G401 (cell line): ENCODE measurements at places on chromosomes 12 and 14.
A peak's percentile ranks its signal among the peaks of the same experiment; 100 is the strongest.

- no peak for DNase-seq
Observed at GRCh38 chr12:26268841-26269561, 73.6 kb downstream of the SSPN start.

DNA sequence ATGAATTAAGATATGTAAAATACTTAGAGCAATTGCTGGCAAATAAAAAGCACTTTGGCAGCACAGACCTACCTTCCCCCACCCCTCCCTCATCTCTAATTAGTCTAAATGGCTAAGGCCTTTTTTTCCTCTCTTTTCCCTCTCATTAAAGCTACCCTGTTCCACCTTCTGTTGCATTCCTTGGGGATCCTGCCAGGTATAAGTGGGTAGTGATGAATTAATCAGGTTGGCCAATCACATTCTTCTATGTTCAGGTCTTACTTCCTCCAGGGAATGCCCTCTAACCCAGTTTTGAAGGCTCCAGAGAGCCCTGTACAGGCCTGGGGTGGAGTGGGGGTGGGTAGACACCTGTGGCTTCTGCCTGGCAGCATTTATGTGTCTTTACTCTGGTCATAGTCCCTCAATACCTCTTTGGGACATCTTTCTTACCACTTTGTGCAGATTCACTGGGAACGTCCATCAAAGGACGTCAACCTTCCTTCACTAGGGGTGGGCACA lies 28.4 kb downstream of the HSPB8 start:
- DNase-seq = no peak

- no peak for DNase-seq
Observed at GRCh38 chr12:61797266-61797665, 462.9 kb upstream of the USP15 start.

GRCh38 chr12:13241833-13242488 lies 45.4 kb downstream of the EMP1 start:
- DNase-seq = no peak

DNA sequence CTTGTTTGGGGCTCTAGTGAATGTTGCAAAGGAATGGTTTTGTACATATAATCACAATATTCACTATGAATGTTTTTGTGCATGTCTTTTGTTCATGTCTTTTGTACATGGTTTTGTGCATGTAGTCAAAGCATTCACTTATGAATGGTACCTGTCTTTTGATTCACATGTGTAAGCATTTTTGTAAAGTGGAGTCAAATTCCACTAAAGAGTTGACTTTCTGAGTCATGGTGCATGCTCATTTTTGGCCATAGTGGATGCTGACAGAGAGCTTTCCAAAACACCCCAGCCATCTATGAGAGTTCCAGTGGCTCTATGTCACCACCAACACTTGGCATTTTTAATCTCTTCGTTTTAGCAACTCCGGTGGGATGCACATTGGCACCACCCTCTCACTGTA lies 1185.9 kb upstream of the TMEM132C start:
- DNase-seq = no peak

DNA sequence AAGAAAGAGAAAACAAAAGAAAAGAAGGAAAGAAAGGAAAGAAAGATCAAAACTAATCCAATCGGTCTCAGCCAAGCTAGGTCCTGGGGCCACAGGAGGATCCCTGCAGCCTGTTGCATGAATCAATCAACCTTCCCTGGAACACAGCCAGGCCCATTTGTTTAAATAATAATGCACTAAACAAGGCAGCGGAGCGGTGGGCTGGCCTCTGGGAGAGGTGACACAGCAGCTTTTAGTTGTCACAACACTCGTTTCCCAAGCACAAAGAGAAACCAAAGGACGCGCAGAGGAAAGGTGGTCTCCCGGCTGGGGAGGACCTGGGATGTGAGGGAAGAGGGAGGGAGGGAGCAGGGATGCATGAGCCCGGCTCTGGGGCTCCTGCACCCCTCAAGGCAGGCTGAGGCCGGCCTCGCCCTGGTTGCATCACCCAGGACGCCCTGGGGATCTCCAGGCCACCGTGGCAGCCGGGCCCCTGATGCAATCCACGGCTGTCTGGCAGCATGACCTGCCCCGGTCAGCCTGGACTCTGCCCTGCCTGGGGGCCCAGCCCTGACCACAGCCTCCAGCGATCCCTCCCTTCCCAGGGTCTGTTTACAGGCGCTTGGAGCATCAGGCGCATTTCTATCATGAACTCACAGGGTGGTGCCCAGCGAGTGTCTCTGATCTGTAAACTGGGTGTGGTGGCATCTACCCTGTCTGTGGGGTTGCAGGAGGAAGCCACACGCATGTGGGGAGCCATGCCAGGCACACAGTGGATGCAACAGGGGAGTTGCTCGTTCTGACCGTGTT lies 32.5 kb downstream of the MMP17 start:
- no peak for DNase-seq

- DNase-seq = no peak
Observed at GRCh38 chr14:67018720-67019119, 170.5 kb upstream of the GARIN2 start.

- no peak for DNase-seq
Observed at GRCh38 chr14:99194136-99194535, 77.9 kb downstream of the BCL11B start.

- DNase-seq = no peak
Observed at GRCh38 chr14:21098892-21099595, 589 bp upstream of the ZNF219 start.

- peak; percentile 60 for DNase-seq
Observed at GRCh38 chr14:56185992-56186391, 67.8 kb downstream of the PELI2 start.
